NAMALWA (cell line): ENCODE measurements at places on chromosomes 4 and X.

- no peak for DNase-seq
Observed at GRCh38 chr4:177380730-177381287, 61.4 kb downstream of the AGA start.

GRCh38 chr4:109075621-109076020, 226.8 kb downstream of the COL25A1 start:
- DNase-seq = no peak

DNA sequence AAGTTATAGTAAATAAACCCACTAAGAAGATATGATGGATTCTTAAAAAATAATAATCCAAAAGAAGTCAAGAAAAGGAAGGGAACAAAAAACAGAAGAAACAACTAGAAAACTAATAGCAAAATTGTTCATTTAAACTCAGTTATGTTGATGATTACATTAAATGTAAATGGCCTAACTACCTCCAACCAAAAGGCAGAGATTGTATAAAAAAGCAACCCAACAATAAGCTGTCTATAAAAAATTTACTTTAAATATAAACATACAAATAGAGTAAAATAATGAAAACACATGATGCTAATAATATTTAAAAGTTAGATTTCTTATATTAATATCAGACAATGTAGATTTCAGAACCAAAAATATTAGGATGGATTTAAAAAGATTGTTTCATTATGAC, 340.6 kb downstream of the CAMK2D start:
- DNase-seq = no peak

DNA sequence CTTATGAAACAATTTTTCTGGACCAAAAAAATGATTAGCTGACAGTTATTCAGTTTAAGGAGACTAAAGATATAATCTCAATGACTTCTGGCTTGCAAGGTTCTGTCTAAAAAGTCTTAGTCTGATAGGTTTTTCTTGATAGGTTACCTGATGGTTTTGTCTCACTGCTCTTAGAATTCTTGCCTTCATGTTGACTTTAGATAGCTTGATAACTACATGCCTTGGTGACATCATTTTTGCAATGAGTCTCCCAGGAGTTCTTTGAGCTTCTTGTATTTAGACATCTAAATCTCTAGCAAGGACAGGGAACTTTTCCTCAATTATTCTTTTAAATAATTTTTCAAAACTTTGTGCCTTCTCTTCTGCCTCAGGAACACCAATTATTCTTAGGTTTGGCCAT, 1965.3 kb downstream of the ARAP2 start:
- no peak for DNase-seq
